ENCODE measurements at places on chromosomes 11 and 22. TPM values are rescaled to one million over a fixed set of nuclear protein-coding genes. Genes with fewer than 3 reads are reported as not detected.

DNA sequence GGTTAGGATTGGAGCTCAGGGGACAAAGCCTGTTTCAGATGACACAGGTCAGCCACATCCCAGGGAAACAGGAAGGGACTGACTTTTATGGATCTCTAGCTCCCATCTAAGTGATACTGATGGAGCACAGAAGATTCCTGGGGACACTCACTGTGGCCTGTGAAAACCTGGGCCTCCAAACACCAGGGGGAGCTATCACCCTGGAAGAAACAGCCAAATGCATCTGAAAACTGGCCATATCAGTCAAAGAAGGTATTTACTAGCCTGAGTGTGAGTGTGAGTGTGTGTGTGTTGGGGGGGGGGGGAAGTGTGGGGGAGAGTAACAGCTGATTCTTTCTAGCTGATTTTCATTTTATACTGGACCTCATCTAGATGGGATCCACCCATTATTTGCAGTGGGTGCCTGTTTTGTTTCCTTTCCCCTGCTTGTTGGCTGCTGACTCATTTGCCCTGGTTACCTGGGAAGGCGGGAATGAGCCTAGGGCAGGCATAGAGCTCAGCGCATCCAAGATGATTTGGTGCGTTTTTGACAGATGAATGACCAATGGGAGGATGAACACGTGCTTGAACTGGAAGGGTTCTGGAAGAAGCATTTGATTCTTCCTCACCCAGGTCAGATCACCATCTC is 284.0 kb downstream of the KIRREL3 start:
- no peaks in the 10 kb centered on the region for H3K36me3 ChIP-seq
- peak; percentile 13 for DNase-seq
- peaks cover 8% of the 10 kb centered on the region for H3K4me1 ChIP-seq
- no peaks in the 10 kb centered on the region for H3K27me3 ChIP-seq
- H3K27ac ChIP-seq, result no peak overlapping the region
- H3K4me3 ChIP-seq, result no peak overlapping the region

DNA sequence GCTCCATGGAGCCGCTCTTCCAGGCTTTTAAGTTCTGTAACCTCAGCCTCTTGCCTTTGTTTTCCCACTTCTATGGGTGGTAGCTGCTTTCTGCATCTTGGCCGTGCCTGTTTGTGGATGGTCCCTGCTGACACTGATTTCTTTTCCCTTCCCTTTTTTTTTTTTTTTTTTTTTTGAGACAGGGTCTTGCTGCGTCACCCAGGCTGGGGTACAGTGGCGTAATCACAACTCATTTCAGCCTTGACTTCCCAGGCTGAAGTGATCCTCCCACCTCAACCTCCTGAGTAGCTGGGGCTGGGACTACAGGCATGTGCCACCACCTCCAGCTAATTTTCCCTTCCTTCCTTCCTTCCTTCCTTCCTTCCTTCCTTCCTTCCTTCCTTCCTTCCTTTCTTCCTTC is 57.7 kb upstream of the EP300 start:
- peaks cover 6% of the 10 kb centered on the region for H3K27me3 ChIP-seq
- H3K4me1 ChIP-seq, result no peaks in the 10 kb centered on the region
- DNase-seq, result no peak
- no peak overlapping the region for H3K27ac ChIP-seq

GRCh38 chr11:61080986-61081590 is 21.2 kb upstream of the CD5 start:
- no peaks in the 10 kb centered on the region for H3K36me3 ChIP-seq
- H3K4me3 ChIP-seq, result no peak overlapping the region

- peak; percentile 89 for DNase-seq
- no peak overlapping the region for H3K27ac ChIP-seq
- H3K27me3 ChIP-seq, result no peaks in the 10 kb centered on the region
- no peaks in the 10 kb centered on the region for H3K36me3 ChIP-seq
- no peaks in the 10 kb centered on the region for H3K4me1 ChIP-seq
These were observed 142.4 kb downstream of the APIP start for GRCh38 chr11:34773826-34774225.

GRCh38 chr22:37330200-37331033 is 48.1 kb downstream of the CYTH4 start:
- H3K27me3 ChIP-seq, result peaks cover 38% of the 10 kb centered on the region
- H3K27ac ChIP-seq, result no peak overlapping the region
- peak; percentile 79 for DNase-seq
- no peak overlapping the region for H3K4me3 ChIP-seq
- H3K4me1 ChIP-seq, result peaks cover 6% of the 10 kb centered on the region

GRCh38 chr11:102810950-102811660 is 13.1 kb upstream of the MMP1 start:
- no peak overlapping the region for H3K27ac ChIP-seq
- DNase-seq, result peak; percentile 47
- no peak overlapping the region for H3K4me3 ChIP-seq
- H3K4me1 ChIP-seq, result no peaks in the 10 kb centered on the region
- no peaks in the 10 kb centered on the region for H3K36me3 ChIP-seq

GRCh38 chr11:24312464-24313238 is 184.2 kb upstream of the LUZP2 start:
- no peak overlapping the region for H3K27ac ChIP-seq
- no peaks in the 10 kb centered on the region for H3K36me3 ChIP-seq
- no peaks in the 10 kb centered on the region for H3K27me3 ChIP-seq
- no peaks in the 10 kb centered on the region for H3K4me1 ChIP-seq
- DNase-seq, result peak; percentile 20
- no peak overlapping the region for H3K4me3 ChIP-seq

- H3K36me3 ChIP-seq, result no peaks in the 10 kb centered on the region
- H3K4me1 ChIP-seq, result peaks cover 4% of the 10 kb centered on the region
- no peaks in the 10 kb centered on the region for H3K27me3 ChIP-seq
- no peak overlapping the region for H3K27ac ChIP-seq
- no peak for DNase-seq
These were observed 104.8 kb downstream of the NECTIN1 start for GRCh38 chr11:119624102-119624615.

DNA sequence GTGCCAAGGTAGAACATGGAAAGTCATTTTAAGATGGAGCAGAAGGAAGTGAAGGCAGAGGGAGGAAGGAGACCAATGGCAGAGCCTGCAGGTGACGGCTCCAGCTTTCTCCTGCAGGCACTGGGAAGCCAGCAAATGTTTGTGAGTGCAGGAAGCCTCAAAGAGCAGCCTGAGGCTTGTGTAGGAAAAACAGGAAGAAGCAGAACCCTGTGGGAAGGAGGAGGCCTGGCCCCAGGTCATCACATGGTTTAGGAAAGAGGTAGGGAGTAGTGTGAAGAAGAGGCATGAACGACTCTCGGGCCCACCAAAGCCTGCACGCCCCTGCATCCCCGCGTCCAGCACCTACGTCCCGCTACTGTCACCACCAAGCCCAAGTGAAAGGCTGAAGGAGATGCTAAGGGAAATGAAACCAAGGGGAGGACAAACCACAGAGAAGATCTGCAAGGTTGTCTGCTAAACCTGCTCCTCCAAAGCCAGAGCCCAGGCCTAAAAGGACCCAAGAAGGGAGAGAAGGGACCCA is 151.5 kb downstream of the CHST1 start:
- no peaks in the 10 kb centered on the region for H3K4me1 ChIP-seq
- H3K27ac ChIP-seq, result no peak overlapping the region
- no peak for DNase-seq
- no peak overlapping the region for H3K4me3 ChIP-seq

DNA sequence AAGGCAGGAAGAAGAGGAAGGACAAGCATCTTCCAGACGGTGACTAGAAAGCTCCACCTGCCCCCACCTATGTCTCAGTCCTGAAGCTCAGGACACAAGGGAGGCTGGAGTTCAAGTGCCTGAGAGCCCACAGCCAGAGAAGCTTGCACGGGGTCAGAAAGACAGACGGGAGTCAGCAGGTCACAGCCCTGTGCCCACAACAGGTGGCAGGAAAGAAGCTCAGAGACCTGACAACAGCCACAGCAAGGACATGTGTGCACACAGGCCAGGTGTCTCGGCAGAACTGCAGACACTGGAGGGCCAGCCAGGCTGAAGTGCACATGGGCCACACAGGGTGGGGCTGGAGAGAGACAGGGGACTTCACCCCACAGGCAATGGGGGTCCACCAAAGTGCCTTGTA is 37.2 kb upstream of the MOB2 start:
- H3K27ac ChIP-seq, result no peak overlapping the region
- H3K4me1 ChIP-seq, result no peaks in the 10 kb centered on the region
- no peaks in the 10 kb centered on the region for H3K27me3 ChIP-seq
- no peak overlapping the region for H3K4me3 ChIP-seq
- no peaks in the 10 kb centered on the region for H3K36me3 ChIP-seq
- DNase-seq, result no peak

DNA sequence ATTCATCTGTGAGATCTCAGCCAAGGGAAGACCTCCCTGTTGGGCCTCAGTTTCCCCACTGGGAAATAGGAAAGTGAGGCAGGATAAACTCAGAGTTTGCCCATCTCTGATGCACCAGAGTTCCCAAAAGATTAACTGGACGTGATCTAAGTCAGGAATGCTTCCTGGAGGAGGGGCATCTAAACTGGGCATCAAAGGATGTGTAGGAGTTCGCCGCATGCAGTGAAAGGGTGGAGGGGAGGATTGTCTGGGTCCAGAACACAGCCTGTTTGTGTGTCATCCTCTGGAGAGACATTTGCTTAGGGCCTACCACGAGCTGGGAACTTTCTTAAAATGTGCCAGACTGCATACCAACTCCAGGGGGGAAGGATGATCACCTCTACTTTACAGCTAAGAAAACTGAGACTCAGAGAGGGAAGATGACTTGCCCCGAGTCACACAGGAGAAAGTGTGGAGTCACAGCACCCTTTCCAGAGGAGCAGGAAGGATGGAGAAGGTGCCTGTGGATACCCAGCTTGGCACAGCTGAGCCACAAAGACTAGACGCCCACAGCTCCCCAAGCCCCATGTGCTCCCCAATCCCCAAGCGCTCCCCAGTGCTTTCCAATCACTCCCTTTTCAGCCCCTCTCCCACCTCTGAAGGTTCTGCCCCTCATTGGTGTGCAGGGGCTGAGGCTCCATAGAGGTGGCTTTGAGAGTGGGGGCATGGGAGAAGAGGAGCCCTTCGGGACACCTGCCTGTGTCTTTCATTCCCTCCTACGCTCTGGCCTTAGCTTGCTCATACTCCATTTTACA is 50.1 kb downstream of the MN1 start:
- H3K4me3 ChIP-seq, result no peak overlapping the region
- H3K27me3 ChIP-seq, result peaks cover 11% of the 10 kb centered on the region
- H3K27ac ChIP-seq, result no peak overlapping the region
- H3K4me1 ChIP-seq, result peaks cover 6% of the 10 kb centered on the region
- no peaks in the 10 kb centered on the region for H3K36me3 ChIP-seq
- DNase-seq, result no peak

Gene SYCE3
- not detected for total RNA-seq

Data from fibroblast of lung (primary cell).